H4 (cell line): ENCODE measurements at places on chromosomes 6 and 20. TPM values are rescaled to one million over a fixed set of nuclear protein-coding genes. Genes with fewer than 3 reads are reported as not detected.

- no peak for DNase-seq
Measured at GRCh38 chr20:44247586-44248409, 690 bp downstream of the GDAP1L1 start.

- peak; percentile 70 for DNase-seq
Measured at GRCh38 chr6:35096129-35096862, 44.8 kb downstream of the TCP11 start.

GRCh38 chr6:148760568-148761526, 14.0 kb downstream of the UST start:
- DNase-seq: peak; percentile 36

DNA sequence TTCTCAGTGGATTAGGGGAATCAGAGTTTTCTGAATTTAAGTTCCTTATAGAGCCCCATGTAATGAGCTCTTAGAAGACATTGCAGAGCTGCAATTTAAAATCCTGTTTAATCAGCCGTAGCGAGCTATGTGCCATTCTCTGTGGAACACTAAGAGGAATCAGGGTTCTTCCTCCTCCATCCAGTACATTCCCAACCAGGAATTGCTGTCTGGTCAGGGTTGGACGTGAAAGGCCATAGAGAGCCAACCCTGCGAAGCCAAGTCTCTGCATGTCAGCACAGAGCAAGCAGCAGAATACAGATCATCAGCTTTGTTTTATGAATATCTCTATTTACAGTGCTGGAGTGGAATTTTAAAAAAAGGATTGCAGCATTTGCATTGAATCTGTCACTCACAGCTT, 366.0 kb downstream of the LAMA2 start:
- no peak for DNase-seq

Gene COX4I2
- total RNA-seq: not detected in 2 replicates

Gene STMND1
- total RNA-seq: not detected in 2 replicates

Gene TXLNB
- total RNA-seq: 0.04 and 0.18 TPM in 2 replicates
